ENCODE measurements at places on chromosomes 4 and X. TPM values are rescaled to one million over a fixed set of nuclear protein-coding genes. Genes with fewer than 3 reads are reported as not detected.

DNA sequence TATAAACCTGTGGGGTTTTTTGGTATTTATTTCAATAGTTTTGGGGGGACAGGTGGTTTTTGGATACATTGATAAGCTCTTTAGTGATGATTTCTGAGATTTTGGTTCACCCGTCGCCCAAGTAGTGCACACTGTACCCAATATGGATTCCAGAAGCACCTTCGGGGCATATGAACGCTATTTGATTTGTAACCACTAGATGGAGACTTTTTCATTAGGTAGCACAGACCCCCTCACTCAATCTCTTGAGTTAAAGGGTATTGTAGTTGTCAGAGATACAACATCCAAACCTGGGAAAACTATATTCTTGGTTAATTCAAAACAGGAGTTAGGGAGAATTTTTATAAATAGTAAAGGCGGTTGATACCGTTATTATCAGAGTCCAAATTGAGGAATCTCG, 79.8 kb downstream of the SPANXN3 start:
- no peak for DNase-seq
- no peaks in the 10 kb centered on the region for H3K4me1 ChIP-seq
- H3K27me3 ChIP-seq, result no peaks in the 10 kb centered on the region
- no peak overlapping the region for H3K4me3 ChIP-seq
- no peak overlapping the region for H3K27ac ChIP-seq
- peaks cover 4% of the 10 kb centered on the region for H3K36me3 ChIP-seq

DNA sequence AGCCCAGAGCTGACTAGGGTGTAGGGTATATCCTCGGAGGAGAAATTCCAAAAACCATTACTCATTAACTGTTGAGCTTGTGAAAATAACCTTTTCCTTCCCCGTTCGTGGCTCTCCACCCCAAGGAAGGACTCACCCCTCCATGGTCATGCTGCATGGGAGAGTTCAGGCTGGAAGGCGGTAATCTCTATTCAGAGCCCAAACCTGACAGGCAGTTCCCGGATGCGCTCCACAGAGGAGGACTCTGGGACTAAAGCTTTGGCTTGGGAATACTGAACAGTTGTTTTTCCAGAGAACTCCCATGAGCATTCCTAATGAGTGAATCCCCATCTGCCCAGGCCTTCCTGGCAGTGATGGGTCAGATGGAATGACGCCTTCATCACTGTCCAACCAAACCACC, 125.4 kb downstream of the BCOR start:
- H3K4me1 ChIP-seq, result peaks cover 2% of the 10 kb centered on the region
- H3K27me3 ChIP-seq, result peaks cover 9% of the 10 kb centered on the region
- H3K4me3 ChIP-seq, result no peak overlapping the region
- H3K27ac ChIP-seq, result no peak overlapping the region
- DNase-seq, result no peak

GRCh38 chrX:78063687-78064086, 40.4 kb upstream of the PGK1 start:
- DNase-seq, result no peak
- H3K36me3 ChIP-seq, result no peaks in the 10 kb centered on the region
- H3K27ac ChIP-seq, result no peak overlapping the region
- peaks cover 15% of the 10 kb centered on the region for H3K27me3 ChIP-seq

DNA sequence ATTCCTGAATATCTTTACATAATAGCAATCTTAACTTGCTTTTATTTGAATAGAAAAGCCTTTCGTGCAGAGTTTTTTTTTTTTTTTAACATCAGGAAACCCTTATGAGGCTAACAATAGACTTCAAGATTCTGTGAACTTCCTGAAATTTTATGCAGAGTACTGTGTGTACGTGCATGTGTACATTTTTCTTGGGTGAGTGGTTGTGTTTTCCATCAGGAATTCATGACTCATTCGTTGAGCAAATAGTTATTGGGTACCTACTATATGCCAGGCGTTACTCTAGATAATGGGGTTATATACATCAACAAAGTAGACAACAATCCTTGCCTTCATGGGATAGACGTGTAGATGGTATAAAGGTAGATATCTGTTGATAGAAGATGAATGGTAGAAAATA, 59.1 kb downstream of the MRPL1 start:
- H3K4me3 ChIP-seq, result no peak overlapping the region
- no peak for DNase-seq
- H3K36me3 ChIP-seq, result peaks cover 29% of the 10 kb centered on the region
- no peak overlapping the region for H3K27ac ChIP-seq
- H3K4me1 ChIP-seq, result peaks cover 6% of the 10 kb centered on the region
- H3K27me3 ChIP-seq, result no peaks in the 10 kb centered on the region

- no peak overlapping the region for H3K27ac ChIP-seq
- H3K27me3 ChIP-seq, result no peaks in the 10 kb centered on the region
- DNase-seq, result no peak
Observed at GRCh38 chr4:41687971-41688370, 60.6 kb downstream of the PHOX2B start.

GRCh38 chr4:24103434-24104157, 213.7 kb upstream of the PPARGC1A start:
- no peaks in the 10 kb centered on the region for H3K36me3 ChIP-seq
- H3K27me3 ChIP-seq, result no peaks in the 10 kb centered on the region
- DNase-seq, result no peak
- H3K4me1 ChIP-seq, result no peaks in the 10 kb centered on the region

DNA sequence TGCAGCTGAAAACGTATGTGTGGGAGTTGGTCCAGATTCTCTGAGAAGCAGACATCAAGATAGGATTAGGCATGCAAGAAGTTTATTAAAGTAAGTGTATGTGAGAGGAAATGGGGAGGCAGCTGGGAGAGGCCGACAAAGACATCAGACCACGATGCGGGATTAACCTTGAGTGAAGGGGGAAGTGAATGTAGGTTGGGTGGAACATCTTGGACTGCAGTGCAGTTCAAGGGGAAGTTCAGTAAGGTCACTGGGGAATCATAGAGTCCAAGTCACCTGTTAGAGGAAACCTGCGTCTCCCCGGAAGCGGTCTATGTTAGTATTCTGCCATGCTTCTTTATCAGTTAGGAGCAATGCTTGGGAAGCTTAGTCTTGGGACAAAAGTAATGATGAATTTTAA, 22.0 kb downstream of the CXCL8 start:
- H3K27me3 ChIP-seq, result no peaks in the 10 kb centered on the region
- no peak for DNase-seq
- H3K4me3 ChIP-seq, result no peak overlapping the region
- no peaks in the 10 kb centered on the region for H3K36me3 ChIP-seq
- H3K27ac ChIP-seq, result no peak overlapping the region
- no peaks in the 10 kb centered on the region for H3K4me1 ChIP-seq

DNA sequence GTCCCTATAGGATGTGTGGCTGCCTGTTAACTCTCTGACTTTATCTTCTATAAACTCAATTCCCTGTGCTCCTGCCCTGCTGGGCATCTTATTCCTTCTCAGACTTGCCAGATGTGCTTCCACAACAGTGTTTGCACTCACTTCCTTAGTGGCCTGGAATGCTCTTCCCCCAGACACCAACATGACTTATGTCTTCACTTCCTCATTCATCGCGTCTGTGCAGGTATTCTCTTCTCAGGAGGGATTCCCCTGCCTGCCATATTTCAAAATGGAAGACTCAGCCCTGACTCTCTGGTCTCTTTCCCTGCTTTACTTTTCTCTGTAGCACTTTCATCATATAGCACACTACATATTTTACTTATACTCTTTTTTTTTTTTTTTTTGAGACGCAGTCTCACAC, 344.0 kb downstream of the CENPC start:
- no peak for DNase-seq
- no peak overlapping the region for H3K27ac ChIP-seq
- no peaks in the 10 kb centered on the region for H3K36me3 ChIP-seq
- no peak overlapping the region for H3K4me3 ChIP-seq

- no peak overlapping the region for H3K4me3 ChIP-seq
- no peaks in the 10 kb centered on the region for H3K36me3 ChIP-seq
- H3K4me1 ChIP-seq, result peaks cover 5% of the 10 kb centered on the region
- no peaks in the 10 kb centered on the region for H3K27me3 ChIP-seq
Observed at GRCh38 chr4:95643627-95644026, 94.9 kb upstream of the UNC5C start.

GRCh38 chr4:174672276-174672675, 150.0 kb upstream of the HPGD start:
- H3K4me3 ChIP-seq, result no peak overlapping the region
- no peak for DNase-seq
- peaks cover 8% of the 10 kb centered on the region for H3K27me3 ChIP-seq
- H3K4me1 ChIP-seq, result no peaks in the 10 kb centered on the region
- no peak overlapping the region for H3K27ac ChIP-seq

GRCh38 chr4:26030260-26030667, 116.2 kb downstream of the SMIM20 start:
- no peak for DNase-seq
- H3K27ac ChIP-seq, result peak overlapping the region; percentile 60
- peak overlapping the region; percentile 70 for H3K4me3 ChIP-seq
- H3K27me3 ChIP-seq, result peaks cover 18% of the 10 kb centered on the region
- peaks cover 32% of the 10 kb centered on the region for H3K4me1 ChIP-seq
- H3K36me3 ChIP-seq, result no peaks in the 10 kb centered on the region

GRCh38 chr4:2731907-2732317, 24.2 kb downstream of the TNIP2 start:
- peaks cover 16% of the 10 kb centered on the region for H3K36me3 ChIP-seq
- peak; percentile 18 for DNase-seq
- H3K27me3 ChIP-seq, result no peaks in the 10 kb centered on the region
- H3K4me1 ChIP-seq, result peaks cover 11% of the 10 kb centered on the region

DNA sequence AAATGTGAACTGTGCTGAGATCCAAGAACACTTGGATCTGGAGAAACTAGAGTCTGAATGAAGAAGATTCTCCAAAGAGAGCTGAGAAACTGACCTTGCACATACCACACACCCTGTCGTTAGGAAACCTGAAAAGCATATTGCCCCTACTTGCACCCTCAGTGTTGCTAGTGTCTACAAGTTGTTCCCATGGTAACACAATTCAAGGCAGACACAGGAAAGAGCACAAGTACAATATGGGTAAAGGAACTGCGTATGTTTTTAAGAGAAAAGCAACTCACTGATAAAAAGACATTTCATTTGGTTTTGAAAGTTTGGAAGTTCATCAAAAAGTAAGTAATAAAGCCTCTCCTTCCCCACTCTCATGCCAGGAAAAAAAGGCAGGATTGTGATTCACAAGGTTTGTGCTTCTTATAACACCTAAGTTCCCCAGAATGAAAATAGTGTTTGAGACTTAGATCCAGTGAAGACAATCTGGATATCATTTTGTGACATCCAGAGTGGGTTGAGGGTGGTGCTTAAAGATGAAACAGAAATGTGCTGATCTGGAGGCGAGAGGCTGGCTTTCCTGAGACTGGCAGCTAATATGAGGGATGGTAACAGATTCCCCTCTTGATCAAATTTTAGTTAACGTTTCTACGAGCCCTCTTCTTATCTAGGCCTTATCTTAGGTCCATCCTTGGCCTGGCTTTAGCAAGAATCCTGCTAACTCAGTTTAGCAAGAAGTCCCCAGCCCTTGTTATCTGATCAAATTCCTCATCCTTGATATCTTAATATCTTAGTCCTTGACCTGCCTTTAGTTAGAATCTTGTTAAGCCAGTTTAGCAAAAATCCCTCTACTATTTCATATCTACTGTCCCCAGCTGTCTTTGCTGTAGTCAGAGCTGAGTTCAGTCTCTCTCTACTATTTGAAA, 42.3 kb downstream of the NIPAL1 start:
- no peak for DNase-seq
- H3K36me3 ChIP-seq, result peaks cover 17% of the 10 kb centered on the region
- peaks cover 15% of the 10 kb centered on the region for H3K4me1 ChIP-seq
- no peaks in the 10 kb centered on the region for H3K27me3 ChIP-seq

DNA sequence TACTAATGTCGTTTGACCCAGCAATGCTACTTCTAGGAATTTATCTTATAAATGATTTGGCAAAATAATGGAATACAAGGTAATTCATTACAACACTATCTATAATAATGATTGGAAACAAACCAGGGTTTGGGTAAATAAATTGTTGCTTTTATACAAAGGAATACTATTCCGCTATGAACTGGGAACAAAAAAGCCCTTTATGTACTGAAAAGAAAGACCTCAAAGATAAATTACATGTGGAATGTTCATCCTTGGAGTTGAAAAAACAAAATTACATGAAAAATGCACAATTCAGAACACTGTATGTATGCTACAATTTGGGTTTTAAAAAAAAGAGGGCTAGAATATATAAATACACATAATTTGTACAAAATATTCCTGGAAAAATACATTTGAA, 5.2 kb upstream of the NUP54 start:
- H3K27me3 ChIP-seq, result no peaks in the 10 kb centered on the region
- H3K27ac ChIP-seq, result no peak overlapping the region
- H3K36me3 ChIP-seq, result no peaks in the 10 kb centered on the region
- H3K4me3 ChIP-seq, result no peak overlapping the region
- peaks cover 10% of the 10 kb centered on the region for H3K4me1 ChIP-seq

- no peaks in the 10 kb centered on the region for H3K4me1 ChIP-seq
- H3K4me3 ChIP-seq, result no peak overlapping the region
- no peak overlapping the region for H3K27ac ChIP-seq
- no peak for DNase-seq
- H3K27me3 ChIP-seq, result no peaks in the 10 kb centered on the region
- no peaks in the 10 kb centered on the region for H3K36me3 ChIP-seq
Observed at GRCh38 chr4:114257501-114257900, 278.1 kb upstream of the ARSJ start.

DNA sequence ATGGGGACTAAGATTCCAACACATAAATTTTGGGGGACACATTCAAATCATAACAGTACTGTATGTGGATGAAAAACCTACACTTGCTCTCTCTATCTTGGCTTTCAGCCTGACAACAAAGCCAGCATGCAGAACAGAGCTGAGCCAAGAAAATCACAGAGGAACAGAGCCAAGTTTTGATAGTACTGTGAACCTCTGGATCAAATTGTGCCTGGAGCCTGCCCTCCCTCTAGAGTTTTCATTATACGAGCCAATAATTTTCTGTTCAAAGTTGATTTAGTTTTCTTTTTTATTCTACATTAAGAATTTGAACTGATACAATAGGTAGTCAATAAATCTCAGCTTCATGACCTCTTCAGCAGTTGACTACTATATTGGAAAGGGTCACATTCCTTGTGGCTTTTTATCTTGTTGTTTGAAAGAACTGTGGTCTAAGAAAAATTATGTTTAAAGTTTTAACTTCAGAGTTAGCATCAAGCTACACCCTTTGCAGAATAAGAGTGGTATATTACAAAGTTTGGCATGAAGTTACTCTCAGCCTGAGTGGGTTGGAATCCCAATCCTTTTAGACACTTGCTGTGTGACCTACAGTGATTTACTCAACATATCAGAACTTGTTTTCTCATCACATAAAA, 31.1 kb downstream of the GRID2 start:
- H3K4me3 ChIP-seq, result no peak overlapping the region
- no peaks in the 10 kb centered on the region for H3K4me1 ChIP-seq
- H3K36me3 ChIP-seq, result no peaks in the 10 kb centered on the region
- H3K27me3 ChIP-seq, result no peaks in the 10 kb centered on the region

GRCh38 chrX:42943051-42943974, 165.3 kb upstream of the PPP1R2C start:
- peaks cover 6% of the 10 kb centered on the region for H3K36me3 ChIP-seq
- peak overlapping the region; percentile 70 for H3K4me3 ChIP-seq
- peaks cover 72% of the 10 kb centered on the region for H3K4me1 ChIP-seq
- H3K27ac ChIP-seq, result peak overlapping the region; percentile 83

Gene PFKFB1
- 0.24 TPM for total RNA-seq

Gene TET2
- total RNA-seq, result 39.2 TPM

Gene SSX4B
- not detected for total RNA-seq

Gene CSAG2
- not detected for total RNA-seq

Gene SATL1
- not detected for total RNA-seq

Gene TENM3
- not detected for total RNA-seq

Gene NWD2
- total RNA-seq, result not detected

Gene DCHS2
- total RNA-seq, result not detected

Gene MAOA
- 1.8 TPM for total RNA-seq

Gene DCAF8L2
- not detected for total RNA-seq
